GM03348 (cell line): ENCODE measurements at places on chromosomes 6 and 20.

- DNase-seq = no peak
These were observed 2.3 kb upstream of the SLC22A2 start for GRCh38 chr6:160260803-160261450.

GRCh38 chr20:25090492-25091429 is 8.8 kb upstream of the VSX1 start:
- DNase-seq = no peak

GRCh38 chr20:3744806-3745685 is 12.6 kb downstream of the HSPA12B start:
- no peak for DNase-seq

DNA sequence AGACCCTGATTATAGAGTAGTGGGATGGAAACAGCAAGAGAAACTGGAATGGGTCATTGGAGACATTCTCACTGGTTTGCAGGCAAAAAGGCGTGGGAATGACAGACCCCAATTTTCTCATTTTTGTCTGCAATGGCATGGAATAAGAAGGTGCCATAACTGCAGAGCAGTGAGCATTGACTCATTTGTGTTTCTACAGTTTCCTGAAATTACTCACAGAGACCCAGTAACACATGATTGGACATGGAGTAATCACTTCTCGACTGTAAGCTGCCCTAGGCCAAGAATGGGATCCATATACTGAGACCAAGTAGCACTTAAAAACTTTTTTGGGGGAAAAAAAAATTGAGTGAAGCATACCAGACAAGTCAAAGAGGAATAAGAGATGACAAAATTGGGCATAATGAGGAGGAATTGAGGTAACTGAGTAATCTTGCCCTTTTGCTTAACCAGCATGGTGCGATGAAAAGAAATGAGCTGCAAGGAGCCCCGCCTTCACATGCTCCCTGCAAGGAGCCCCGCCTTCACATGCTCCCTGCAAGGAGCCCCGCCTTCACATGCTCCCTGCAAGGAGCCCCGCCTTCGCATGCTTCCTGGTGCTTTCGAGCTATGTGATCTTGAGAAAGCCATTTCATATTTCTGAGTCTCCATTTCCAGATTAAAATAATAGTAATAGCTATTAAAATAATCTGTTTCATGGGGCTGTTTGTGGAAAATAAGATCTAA is 44.1 kb downstream of the NHSL1 start:
- no peak for DNase-seq

GRCh38 chr6:154258064-154258757 is 98.4 kb downstream of the IPCEF1 start:
- DNase-seq = no peak

DNA sequence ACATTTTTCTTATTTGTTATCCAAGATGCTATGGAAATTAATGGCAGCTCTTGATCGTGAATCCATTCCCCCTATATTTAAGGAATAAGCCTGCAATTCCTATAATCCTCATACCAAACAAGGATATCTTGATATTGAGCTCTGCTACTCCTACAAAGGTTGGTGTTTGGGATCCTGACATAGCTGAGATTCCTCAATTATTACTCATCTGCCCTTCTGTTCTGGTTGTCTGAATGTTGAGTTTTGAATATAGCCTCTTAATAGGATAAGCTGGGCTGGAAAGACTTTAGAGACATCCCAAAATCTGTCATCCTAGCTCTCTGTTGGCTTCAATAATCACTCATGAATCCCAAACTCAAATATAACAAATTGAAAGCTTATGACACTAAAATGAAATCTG is 49.9 kb downstream of the CLIC5 start:
- peak; percentile 78 for DNase-seq

DNA sequence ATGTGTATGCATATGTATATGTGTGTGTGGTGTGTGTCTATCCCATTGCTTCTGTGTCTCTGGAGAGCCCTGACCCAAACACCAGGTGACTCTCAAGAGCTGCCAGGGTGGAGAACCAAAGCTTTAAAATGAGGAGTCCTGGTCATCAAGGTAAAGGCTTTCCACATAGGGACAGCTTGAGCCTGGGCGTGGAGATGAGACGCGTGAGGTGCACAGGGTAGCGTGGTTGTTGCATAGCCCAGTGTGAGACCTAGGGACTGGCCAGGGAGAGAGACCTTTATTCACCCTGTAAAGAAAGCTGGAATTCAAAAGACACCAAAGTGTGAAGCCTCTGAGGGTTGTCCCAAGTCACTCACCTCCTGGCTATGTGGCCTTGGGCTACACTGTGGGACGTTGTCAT is 149.1 kb downstream of the SYCP2 start:
- no peak for DNase-seq

DNA sequence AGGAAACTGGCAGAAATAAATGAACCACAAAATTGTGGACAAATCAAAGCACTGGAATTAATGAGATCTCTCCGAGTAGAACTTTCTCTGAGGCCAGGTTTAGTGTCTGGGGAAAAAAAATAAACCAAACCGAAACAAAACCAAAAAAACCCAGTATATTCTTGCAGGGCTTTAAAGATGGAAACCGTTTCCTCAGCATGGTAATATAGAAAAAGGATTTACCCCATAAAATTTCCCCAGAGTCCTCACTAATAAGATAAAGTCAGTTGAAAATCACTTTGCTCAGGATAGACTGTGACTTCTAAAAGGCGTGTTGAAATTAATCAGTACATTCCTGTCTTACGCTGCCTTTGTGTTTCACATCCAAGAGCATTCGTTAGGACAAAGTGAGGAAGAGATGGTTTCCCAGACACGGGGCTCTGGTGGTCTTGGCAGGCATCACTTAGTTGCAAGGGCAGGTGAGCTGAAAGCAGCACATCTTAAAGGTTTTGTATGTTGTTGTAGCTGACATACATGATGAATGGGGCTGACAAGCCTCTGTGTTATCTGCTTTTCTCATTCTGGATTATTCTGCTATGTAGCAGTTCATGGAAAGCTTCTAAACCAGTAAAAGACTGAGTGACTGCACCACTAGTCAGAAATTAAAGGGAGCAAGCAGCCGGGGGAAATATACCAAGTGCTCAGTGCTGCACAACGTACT is 85.2 kb upstream of the PRL start:
- DNase-seq = no peak
